ENCODE measurements at places on chromosomes 3 and 15.
A peak's percentile ranks its signal among the peaks of the same experiment; 100 is the strongest.

GRCh38 chr3:54304877-54305276 is 182.5 kb downstream of the CACNA2D3 start:
- no peak for DNase-seq

- DNase-seq = no peak
These were observed 133.6 kb upstream of the RAP2B start for GRCh38 chr3:153028381-153028780.

DNA sequence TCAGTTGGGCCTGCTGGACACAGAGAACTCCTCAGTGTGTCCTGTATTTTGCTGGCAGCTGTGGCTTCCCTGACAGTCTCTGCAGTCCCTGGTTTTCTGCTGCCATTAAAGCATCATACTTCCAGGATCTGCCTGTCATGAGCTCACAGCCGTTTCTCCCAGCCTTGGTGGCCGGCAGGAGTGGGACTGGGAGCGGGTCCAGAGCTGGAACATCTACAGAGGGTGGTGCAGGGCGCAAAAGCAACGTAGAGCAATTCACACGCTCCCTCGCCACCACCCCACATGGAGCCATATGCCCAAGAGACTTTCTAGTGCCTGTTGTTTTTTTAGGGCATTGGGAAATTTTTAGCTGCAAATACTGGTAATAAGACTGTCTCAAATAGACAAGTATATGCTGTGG is 33.6 kb downstream of the ABTB1 start:
- no peak for DNase-seq

GRCh38 chr3:104909198-104909597 is 457.5 kb upstream of the ALCAM start:
- DNase-seq = peak; percentile 91

GRCh38 chr3:17023006-17023664 is 138.4 kb downstream of the PLCL2 start:
- DNase-seq = no peak

DNA sequence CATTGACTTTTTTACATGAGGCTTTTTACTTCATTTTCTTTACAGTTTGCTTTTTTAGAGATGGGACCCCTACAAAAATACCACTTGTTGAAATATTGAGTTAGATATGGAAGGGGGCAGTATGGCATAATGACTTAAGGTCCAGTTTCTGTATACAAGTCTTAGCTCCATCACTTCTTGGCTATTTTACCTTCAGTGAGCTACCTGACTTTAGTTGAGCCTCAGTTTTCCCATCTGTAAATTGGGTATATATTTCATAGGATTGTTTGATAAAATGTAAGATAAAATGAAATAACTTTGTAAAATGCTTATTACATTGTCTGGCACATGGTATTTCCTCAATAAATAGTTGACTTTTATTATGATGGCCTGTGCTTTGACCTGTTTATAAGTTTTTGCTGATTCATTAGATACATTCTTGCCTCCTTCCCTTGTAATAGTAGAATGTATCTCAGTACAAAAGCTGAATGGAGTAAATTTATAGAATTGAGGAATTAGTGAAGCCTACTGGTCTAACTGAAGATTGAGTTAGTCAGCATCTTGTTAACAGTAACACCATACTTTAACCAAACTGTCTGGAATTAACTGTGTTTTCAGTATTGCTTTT is 27.6 kb downstream of the TBC1D23 start:
- DNase-seq = no peak

DNA sequence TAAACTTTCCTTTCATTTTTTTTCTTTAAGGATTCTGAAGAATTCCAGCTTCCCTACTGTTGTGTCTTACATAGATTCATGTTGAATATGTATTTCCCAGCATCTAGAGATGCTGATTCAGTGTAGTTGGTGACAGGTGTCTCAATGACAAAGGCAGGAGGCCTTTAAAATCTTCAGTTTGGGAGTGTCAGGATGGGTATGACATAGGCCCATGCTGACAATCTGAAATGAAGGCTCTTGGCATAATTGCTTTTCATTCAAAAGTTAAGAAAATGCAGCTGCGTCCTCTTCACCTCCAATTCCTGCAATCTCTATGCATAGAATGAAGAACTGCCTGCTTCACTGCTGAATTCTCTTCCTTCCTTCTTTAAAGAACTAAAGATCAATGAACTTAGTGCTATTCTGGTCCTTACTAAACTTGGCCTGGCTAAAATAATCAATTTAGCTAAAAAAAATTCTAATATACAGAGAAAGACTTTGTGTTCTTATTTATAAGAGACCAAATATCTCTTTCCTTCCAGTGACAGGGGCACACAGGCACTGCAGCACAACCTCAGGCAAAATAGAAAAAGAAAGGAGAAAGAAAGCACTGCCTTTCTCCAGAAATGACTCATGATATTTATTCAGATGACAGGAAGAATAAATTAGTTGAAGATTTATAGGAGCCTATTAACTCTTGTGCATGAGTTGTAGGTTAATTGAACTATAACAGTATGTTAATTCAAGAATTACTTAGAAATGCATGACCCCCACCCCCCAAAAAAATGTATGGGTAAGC is 152.6 kb upstream of the GBE1 start:
- no peak for DNase-seq

- DNase-seq = no peak
These were observed 11.5 kb upstream of the NEK10 start for GRCh38 chr3:27380433-27381357.

GRCh38 chr3:122668930-122669730 is 11.5 kb upstream of the PARP14 start:
- no peak for DNase-seq

DNA sequence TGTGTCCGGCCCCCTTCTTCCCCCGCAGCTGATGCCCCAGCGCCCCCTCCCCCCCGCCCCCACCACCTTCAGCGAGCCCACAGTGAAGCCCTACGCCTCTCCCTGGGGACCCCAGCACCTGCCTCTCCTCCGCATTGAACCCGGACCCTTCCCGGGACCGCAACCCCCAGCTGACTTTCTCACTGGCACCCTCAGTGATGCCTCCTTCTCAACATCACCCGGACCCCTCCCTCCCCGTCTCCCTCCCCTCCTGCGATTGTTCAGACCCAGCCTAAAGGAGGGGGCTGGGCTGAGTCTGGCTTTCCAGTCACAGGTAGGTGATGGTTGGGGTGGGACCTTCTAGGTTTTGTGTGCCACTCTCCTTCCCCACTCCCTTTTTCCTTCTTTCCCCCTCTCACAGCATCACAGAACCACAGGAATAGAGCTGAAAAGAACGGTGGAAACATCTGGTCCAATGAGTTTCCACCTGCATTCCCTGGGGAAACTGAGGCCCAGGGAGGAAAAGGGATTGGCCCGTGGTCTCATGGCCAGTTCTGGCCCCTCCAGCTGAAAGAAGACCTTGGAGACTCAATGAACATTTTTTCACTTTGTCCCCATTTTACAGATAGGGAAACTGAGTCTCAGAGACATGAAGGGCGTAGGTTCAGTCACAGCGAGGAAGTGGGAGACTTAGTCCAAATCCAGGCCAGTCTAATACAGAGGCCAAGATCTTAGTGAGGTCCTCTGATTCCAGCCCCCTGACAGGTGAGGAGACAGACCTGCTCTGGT is 828 bp downstream of the CAND2 start:
- peak; percentile 44 for DNase-seq

DNA sequence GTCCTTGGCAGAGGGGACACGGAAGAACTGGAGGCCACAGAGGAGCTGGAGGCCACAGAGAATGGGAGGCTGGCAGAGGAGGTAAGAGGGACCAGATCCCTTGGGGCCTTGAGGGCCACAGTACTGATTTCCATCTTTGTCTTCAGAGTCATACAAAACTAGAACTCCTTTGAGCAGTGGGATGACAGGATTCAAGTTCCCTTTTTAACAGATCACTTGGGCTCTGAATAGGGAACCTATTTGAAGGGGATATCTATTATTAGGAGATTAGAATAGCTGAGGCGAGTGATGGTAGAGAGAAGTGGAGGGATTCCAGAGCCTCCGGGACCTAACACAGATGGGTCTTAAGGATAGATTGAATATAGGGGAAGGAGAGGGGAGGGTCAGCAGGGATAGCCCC is 55.7 kb downstream of the OXNAD1 start:
- DNase-seq = no peak

DNA sequence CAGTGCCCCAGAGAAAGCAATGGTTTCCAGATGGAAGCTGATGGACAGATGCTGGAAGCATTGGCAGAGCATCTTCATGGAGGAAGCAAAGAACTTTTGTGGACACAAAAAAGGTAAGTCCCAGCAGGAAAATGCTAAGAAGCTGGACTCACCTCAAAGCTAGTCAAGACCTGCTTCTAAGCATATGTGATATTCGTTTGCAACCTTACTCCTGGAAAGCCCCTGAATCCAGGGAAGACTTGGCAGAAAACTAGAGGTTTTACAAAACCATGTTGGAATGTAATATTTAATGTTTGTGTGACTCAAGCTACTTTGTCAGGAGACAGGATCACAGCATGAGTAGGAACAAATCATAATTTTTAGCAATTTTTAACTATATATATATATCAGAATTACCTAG is 288.2 kb downstream of the BCHE start:
- DNase-seq = no peak

DNA sequence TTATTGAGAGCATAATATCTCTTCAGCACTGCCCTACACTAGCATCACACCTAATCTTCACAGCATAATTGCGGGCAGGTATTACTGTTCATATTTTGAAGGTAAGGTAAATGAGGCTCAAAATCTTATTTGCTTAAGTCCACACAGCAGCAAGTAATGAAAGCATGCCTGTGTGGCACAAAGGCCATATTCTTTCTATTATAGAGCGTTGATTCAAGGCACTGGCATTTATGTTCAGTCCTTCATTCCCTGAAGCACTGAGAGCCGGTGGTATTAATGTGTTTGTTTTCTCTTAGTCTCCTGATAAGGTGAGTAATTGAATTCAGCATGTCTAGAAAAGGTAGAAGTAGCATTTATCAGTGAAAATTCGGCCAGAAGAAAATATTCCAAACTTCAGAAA is 231.2 kb downstream of the BBX start:
- DNase-seq = no peak

GRCh38 chr3:50519471-50520089 is 16.1 kb upstream of the CACNA2D2 start:
- peak; percentile 91 for DNase-seq

DNA sequence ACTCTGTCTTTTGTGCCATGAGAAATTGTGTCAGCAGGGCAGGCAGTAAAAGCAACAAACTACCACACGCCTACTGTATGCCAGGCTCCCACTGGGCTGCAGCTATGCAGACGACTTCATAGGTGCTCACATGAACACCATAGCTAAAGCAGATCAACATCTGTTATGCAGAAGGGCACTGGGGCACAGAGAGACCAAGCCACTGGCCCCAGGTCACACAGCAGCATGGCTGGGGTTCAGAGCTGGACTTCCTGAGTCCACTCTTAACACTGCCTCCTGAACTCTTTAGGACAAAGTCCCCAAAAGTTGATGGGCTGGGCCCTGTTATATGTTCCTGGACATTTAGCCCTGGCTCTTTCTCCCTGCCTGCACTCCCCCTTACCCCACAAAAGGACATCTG is 12.4 kb downstream of the TPRA1 start:
- no peak for DNase-seq

DNA sequence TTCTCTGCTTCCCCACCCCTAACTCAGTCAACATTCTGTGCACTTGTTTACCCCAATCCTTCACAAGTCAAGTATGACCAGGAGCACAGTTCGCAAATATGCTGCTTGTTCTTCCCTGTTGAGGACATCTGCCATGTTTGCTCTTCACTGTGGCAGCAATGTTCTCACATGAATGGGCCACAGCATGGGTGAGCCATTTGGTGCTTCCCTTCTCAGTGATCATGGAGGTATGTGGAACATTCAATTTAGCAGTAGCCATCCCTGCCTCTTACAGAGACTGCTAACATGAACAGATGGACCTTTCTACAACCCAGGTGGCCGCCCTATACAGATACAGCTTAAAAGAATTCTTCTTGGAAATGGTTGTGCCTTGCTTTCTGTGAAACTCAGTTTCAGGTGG is 660.1 kb upstream of the SGO1 start:
- DNase-seq = no peak

- DNase-seq = no peak
These were observed 74.2 kb downstream of the SNTN start for GRCh38 chr3:63726656-63727055.

- DNase-seq = peak; percentile 76
These were observed 45.7 kb downstream of the WDR76 start for GRCh38 chr15:43872416-43873020.

DNA sequence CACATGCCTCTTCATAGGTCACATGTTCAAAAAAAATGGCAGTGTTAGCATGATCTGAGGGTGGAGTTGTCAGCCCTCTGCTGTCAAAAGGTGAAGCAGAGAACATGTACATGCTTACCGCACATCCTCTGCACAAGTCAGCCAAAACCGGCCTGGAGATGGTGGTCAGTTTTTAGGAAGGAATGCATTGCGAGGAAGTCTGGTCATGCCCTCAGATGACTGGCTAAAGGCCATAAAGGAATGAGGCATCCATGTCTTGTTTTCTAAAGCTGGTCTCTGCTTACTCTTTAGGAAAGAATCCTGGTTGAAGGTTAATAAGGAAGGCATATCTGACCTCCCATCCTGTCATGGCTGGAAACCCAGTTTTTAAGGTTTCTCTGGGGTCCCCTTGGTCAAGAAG is 292.0 kb upstream of the CCDC54 start:
- no peak for DNase-seq

DNA sequence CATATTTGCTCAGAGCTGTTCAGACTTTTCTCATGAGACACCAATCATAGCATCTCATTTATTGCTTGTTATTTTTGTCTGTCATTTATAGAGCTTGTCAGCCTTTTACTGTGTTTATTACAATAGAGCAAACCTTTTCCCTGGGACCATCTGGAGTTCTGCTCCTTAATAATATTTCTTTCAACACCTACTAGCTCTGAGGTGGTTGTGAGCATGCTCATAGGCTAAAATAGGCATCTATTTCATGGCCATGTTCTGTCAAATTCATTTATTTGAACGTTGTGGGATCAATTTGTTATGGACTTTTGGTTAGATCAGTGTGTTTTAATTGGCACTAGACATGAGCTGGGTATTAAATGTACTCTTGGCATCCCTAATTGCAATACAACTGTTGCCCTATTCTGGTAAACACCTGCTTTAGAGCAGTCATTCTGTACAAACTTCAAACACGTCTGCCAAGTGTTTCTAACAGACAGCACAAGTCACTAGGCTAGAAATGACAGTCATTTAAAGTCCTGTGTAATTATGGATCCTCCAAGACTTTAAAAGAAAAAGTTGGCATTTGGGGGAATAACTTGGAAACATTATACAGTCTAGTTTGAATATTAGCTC is 766.3 kb downstream of the ZNF385D start:
- no peak for DNase-seq

- no peak for DNase-seq
These were observed 8.0 kb upstream of the KLHL6 start for GRCh38 chr3:183563536-183563874.

All from NCI-H82 (cell line).